Naive thymus-derived CD4-positive, alpha-beta T cell (primary cell): ENCODE measurements at places on chromosomes 7 and 10. TPM values are rescaled to one million over a fixed set of nuclear protein-coding genes. Genes with fewer than 3 reads are reported as not detected.

Gene PNLIPRP3
- total RNA-seq, result not detected in 2 replicates

Gene GDF10
- total RNA-seq, result 1.6 TPM

- no peak overlapping the region for H3K4me3 ChIP-seq
- no peaks in the 10 kb centered on the region for H3K27me3 ChIP-seq
- no peak for DNase-seq
- H3K27ac ChIP-seq, result no peak overlapping the region
- H3K4me1 ChIP-seq, result no peaks in the 10 kb centered on the region
Measured at GRCh38 chr10:75250934-75251333, 15.2 kb upstream of the COMTD1 start.

DNA sequence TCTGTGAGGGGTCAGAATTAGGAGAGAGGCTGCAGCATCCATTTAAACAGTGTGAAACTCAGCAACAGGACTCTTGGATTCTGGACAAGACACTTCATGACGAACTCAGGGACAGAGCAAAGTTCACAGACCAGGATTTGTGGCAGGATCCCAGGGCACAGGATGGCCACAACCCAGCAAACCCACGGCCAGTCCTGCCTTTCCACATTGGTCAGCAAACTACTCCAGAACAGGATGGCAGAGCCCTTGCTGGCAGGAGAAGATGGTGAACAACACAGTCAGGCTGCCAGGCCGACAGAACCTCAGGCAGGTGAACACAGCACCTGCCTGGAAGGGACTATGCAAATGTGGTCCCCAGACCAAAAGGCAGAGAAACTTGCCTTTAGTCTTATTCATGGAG lies 34.4 kb downstream of the VSTM4 start:
- H3K36me3 ChIP-seq, result no peaks in the 10 kb centered on the region
- no peak for DNase-seq
- H3K27ac ChIP-seq, result no peak overlapping the region
- H3K4me1 ChIP-seq, result no peaks in the 10 kb centered on the region

DNA sequence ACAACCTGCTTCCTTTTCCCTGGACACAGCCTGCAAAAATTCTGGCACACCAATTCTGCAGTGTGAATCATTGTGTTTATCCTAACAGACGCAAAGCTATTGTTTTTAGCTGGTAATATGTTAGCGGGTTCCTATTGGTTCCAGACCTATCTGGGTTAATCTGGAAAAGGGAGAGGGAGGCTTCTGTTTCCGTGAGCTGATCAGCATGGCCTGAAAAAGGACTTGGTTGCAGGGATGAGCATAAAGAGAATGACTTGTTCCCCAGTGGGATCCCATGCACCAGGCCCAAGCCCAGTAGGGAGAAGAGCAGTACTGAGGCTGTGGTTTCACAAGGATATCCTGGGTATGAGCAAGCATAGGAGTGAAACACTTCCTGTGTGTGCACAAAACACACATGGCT lies 78.4 kb downstream of the PDE1C start:
- no peak overlapping the region for H3K27ac ChIP-seq
- H3K4me1 ChIP-seq, result no peaks in the 10 kb centered on the region
- H3K4me3 ChIP-seq, result no peak overlapping the region
- H3K36me3 ChIP-seq, result no peaks in the 10 kb centered on the region

Gene VWC2
- not detected for total RNA-seq

Gene TAS2R60
- total RNA-seq, result not detected in 2 replicates

- no peak overlapping the region for H3K27ac ChIP-seq
- no peak for DNase-seq
- H3K36me3 ChIP-seq, result no peaks in the 10 kb centered on the region
- H3K27me3 ChIP-seq, result no peaks in the 10 kb centered on the region
- no peak overlapping the region for H3K4me3 ChIP-seq
Measured at GRCh38 chr10:17503795-17504194, 49.4 kb upstream of the ST8SIA6 start.

Gene MOGAT3
- not detected for total RNA-seq

DNA sequence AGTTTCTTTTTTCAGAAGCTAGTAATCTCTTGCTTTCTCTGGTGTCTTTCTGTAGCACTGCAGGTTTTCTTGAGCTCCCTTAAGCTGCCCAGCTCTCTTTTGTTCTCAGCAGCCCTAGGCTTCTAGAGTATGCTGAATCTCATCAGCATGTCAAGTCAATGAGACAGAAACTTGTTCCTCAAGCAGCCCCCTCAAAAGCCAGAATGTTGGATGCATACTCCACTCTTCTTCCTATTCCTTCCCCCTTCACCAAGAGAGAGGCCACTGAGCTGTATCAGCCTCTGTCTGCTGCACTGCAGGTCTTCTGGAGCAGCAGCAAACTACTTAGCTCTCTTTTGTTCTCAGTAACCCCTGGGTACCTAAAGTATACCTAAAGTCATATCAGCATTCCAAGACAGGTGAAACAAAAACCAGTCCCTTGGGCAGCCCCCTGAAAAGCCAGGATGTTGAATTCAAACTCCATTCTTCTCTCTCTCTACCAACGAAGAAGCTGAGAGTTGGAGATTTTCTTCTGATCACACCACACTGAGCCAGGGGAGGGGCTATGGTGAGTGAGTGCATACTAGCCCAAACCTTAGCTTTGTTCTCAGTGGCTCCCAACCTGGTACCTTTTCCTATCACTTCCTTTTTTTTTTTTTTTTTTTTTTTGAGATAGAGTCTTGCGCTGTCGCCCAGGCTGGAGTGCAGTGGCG lies 73.3 kb upstream of the WAC start:
- H3K27me3 ChIP-seq, result no peaks in the 10 kb centered on the region
- no peak overlapping the region for H3K27ac ChIP-seq
- H3K36me3 ChIP-seq, result no peaks in the 10 kb centered on the region
- H3K4me3 ChIP-seq, result no peak overlapping the region

Gene AASS
- total RNA-seq, result 1.4 TPM

Gene PRR15
- total RNA-seq, result not detected in 2 replicates

DNA sequence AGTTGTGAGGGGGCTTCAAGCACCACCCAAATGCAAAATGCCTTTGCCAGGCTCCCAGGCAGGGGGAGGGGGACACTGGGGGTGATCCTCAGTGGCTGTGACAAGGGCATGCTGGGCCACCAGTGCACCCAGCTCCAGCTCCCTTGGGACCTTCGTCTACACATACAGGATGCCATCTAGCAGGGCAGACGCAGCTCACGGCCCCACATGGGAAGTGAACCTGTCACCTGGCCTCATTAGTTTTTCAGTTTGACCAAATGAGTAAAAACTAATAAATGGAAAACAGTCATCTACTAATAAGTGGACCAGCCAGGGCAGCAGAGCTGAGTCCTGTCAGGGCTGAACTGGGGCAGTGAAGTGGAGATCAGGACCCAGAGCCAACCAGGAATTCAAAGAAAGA lies 50.2 kb downstream of the TLL2 start:
- H3K4me1 ChIP-seq, result no peaks in the 10 kb centered on the region
- H3K27me3 ChIP-seq, result no peaks in the 10 kb centered on the region
- no peak overlapping the region for H3K4me3 ChIP-seq
- no peak for DNase-seq

Gene C10orf62
- total RNA-seq, result not detected

- no peak for DNase-seq
- no peaks in the 10 kb centered on the region for H3K27me3 ChIP-seq
- no peak overlapping the region for H3K27ac ChIP-seq
Measured at GRCh38 chr7:112143136-112143535, 63.1 kb downstream of the DOCK4 start.

Gene CCDC146
- total RNA-seq, result 14.5 TPM

DNA sequence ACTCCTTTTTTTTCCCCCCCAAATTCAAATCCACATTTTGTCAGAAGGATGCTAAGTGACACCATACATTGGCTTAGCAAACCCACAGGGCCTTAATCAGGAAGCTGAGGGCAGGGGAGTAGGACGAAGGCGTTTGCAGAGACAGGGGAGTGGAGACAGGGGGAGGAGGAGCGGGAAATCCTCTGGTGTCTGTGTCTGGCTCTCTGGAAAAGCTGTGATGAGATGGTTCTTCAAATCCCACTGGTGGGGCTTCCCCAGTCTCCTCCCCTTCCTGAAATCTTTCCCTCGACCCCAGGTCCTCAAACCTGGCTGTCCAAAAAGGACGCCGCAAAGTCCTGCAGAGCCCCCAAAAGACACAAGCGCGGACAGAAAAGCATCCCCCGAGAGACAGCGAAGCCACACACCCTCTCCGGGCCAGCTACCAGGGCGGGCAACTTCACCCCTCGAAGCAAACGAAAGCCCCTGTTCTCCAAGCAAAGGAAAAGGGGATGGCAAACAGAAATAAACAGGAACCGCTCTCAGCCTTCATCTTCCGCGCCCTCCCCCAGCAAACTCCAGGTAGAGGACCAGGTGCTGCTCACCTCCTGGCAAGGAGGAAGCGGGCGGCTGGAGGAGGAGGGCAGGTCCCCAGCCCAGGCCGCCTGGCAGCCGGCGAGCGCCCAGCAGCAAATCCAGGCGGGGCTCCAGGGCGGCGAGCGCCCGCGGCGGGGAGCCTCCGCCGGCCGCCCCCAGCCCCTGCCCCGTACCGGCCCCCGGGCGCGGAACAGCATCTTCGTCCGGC lies 520 bp downstream of the ELAPOR2 start:
- DNase-seq, result no peak
- H3K36me3 ChIP-seq, result no peaks in the 10 kb centered on the region
- peak overlapping the region; percentile 66 for H3K4me3 ChIP-seq
- H3K27ac ChIP-seq, result peak overlapping the region; percentile 52
- H3K27me3 ChIP-seq, result no peaks in the 10 kb centered on the region

DNA sequence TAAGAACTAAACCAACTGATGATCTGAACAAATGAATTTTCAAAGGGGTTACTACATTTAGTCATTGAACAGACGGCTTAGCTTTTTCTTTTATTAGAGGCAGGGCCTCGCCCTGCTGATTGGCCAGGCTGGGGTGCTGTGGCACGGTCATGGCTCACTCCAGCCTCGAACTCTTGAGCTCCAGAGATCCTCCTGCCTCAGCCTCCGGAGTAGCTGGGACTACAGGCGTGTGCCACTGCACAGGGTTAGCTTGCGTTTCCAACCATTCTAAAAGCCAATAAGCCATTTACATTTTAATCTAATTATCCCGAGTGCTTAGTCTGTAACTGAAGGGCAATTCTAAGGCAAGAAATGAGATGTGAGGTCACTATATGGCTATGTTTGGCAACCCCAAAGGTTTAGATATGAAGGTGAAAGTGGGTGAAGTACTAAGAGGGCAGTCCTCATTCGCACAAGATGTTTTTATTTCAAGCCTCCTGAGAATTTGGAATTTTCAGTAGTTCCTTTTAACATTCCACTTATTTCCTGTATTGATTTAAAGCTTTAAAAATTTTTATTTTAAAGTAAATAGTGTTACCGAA lies 1.6 kb upstream of the CDK13 start:
- DNase-seq, result no peak
- H3K4me1 ChIP-seq, result peaks cover 15% of the 10 kb centered on the region
- H3K27me3 ChIP-seq, result no peaks in the 10 kb centered on the region
- H3K36me3 ChIP-seq, result peaks cover 8% of the 10 kb centered on the region
- peak overlapping the region; percentile 99 for H3K27ac ChIP-seq

DNA sequence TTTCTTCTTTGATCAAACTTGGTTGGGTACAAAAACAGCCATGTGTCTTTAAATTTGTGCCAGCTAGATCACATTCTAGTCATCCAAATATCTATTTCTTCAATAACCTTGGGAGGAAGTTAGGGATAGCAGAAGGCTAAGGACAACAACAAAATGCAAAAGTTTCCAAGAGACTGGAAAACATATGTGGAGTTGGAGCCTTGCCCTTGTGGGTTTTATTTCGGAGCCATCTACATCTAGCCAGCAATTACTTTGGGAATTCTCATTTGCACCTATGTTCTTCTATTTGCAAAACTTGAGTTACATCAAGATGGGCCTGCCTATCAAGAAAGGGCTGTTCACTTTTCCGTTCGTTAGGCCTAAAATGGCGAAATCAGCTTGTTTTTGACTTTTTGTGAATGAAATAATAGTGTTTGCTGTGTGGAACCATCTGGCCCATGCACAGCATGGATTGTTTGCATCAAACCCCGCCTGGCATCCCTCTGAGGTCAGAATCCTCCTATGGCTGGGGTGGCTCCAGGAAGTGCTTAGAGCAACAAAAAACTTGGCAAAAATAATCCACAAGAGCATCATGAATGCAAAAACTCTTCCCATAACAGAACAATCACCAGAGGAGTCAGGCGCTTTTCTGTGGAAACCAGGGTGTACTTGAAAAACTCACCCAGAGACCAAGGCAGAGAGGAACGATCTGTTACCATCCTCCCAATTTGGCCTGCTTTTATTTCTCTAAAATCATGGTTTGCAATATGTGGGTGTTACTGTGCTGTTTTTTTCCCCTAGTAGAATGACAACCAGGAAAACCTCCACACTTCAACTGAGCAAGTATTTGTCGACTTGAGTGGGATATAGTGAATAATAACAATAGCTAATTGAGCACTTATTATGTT lies 36.2 kb upstream of the XPNPEP1 start:
- DNase-seq, result no peak
- H3K27ac ChIP-seq, result no peak overlapping the region
- no peaks in the 10 kb centered on the region for H3K36me3 ChIP-seq
- H3K4me3 ChIP-seq, result no peak overlapping the region
- H3K27me3 ChIP-seq, result no peaks in the 10 kb centered on the region
- no peaks in the 10 kb centered on the region for H3K4me1 ChIP-seq

GRCh38 chr10:75825661-75826060 lies 394.2 kb downstream of the LRMDA start:
- no peaks in the 10 kb centered on the region for H3K27me3 ChIP-seq
- H3K4me3 ChIP-seq, result no peak overlapping the region
- no peak overlapping the region for H3K27ac ChIP-seq
- H3K36me3 ChIP-seq, result no peaks in the 10 kb centered on the region
- no peaks in the 10 kb centered on the region for H3K4me1 ChIP-seq
- DNase-seq, result no peak

DNA sequence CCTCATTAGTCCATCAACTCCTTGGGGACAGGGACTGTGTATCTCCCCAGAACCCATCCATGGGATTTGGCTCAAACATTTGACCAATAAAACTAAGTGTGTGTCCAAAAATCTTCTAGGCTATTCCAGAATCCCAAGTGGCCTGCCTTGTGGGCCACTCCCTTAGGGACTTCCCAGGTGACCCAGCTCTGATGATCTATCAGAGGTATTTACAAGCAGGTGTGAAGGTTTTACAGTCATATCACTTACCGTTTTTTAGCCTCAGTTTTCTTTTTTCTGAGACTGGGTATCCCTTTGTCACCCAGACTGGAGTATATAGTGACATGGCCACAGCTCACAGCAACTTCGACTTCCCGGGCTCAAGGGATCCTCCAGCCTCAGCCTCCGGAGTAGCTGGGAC lies 64.4 kb downstream of the PIP4K2A start:
- no peak for DNase-seq
- H3K4me1 ChIP-seq, result peaks cover 98% of the 10 kb centered on the region
- peak overlapping the region; percentile 37 for H3K4me3 ChIP-seq
- H3K27me3 ChIP-seq, result no peaks in the 10 kb centered on the region
- no peaks in the 10 kb centered on the region for H3K36me3 ChIP-seq

Gene GRID1
- total RNA-seq, result not detected

GRCh38 chr7:143882604-143883078 lies 19.3 kb downstream of the TCAF1 start:
- peaks cover 9% of the 10 kb centered on the region for H3K4me1 ChIP-seq
- H3K27me3 ChIP-seq, result peaks cover 21% of the 10 kb centered on the region
- DNase-seq, result no peak
- no peak overlapping the region for H3K4me3 ChIP-seq
- H3K27ac ChIP-seq, result no peak overlapping the region

Gene VCL
- 11.3 TPM for total RNA-seq

Gene HABP2
- total RNA-seq, result not detected

Gene TFEC
- total RNA-seq, result 15.4 TPM

- H3K36me3 ChIP-seq, result no peaks in the 10 kb centered on the region
- no peak for DNase-seq
- no peaks in the 10 kb centered on the region for H3K27me3 ChIP-seq
- no peak overlapping the region for H3K4me3 ChIP-seq
- no peak overlapping the region for H3K27ac ChIP-seq
Measured at GRCh38 chr7:132469681-132470080, 106.6 kb downstream of the PLXNA4 start.

Gene COL26A1
- 0.24 TPM for total RNA-seq

GRCh38 chr10:119278126-119278709 lies 70.8 kb downstream of the GRK5 start:
- H3K27ac ChIP-seq, result no peak overlapping the region
- peaks cover 7% of the 10 kb centered on the region for H3K4me1 ChIP-seq
- no peaks in the 10 kb centered on the region for H3K36me3 ChIP-seq
